ENCODE measurements at places on chromosomes 4 and X.

DNA sequence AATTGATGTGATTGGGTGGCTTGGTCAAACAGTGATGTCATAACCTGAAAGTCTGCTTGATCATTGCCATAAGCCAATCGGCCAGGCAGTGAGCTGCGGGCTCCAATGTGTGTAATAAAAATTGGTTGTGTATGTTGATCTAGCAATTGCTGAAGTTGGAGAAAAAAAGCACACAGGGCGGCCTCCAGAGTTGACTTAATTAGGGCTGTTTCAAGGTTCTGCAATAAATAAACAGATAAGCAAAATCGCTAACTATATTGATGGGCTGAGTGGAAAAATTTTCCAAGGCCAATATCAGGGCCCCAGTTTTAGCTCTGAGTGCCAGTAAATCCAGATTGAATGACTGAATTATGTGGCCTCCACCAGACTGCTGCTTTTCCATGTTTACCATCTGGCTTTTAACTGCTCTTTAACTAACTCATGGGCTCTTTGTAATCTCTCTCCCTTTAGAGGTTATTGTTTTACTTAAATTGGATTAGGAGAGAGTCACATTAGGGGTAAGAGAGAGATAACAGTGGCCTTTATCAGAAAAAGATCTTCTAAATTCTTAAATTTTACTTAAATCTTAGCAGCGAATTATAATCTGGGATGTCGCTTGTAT is 160.6 kb upstream of the WDFY3 start:
- DNase-seq, result no peak

GRCh38 chrX:45619290-45619689 is 418.6 kb upstream of the DIPK2B start:
- DNase-seq, result no peak

DNA sequence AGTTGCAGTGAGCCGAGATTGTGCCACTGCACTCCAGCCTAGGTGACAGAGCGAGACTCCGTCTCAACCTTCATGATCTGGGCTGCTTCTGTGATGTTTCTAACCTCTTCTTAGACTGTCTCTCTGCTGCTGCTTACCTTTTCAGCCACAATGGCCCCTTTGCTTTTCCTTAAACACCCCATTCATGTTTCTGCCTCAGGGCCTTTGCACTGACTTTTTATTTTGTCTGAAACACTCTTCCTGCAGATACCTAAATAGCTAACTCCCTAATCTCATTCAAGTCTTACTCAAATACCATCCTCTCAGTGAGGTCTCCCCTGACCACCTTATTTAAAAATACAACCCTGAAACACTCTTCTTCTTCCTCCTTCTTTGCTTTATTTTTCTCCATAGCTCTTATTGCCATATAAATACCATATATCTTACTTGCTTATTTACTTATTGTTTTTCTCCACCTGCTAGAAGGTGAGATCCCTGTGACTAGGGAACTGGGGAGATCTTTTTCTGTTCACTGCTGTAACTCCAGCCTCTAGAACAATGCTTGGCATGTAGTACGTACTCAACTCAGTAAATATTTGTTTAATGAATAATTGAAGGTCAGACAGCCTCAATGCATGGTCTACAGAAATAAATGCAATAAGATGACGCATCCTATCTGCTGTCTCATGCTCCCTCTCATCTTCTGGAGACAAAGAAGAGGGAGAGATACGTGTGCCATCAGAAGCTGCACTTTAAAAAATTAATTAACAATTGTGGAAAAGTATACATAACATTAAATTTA is 43.8 kb upstream of the SETD7 start:
- peak; percentile 86 for DNase-seq

- no peak for DNase-seq
Observed at GRCh38 chr4:150402871-150403272, 179.1 kb upstream of the MAB21L2 start.

DNA sequence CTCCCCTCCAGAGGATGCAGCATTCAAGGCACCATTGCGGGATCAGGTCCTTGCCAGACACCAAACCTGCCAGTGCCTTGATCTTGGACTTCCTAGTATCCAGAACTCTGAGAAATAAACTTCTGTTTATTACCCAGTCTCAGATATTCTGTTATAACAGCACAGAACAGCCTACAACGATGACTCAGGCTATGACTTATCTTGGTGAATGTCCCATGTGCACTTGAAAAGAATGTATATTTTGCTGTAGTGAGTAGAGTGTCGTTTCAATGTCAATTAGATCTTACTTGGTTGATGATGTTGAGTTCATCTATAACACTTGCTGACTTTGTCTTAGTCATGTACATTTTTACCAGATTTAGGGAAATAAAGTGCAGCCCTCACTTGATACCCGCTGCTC is 34.5 kb upstream of the PGRMC1 start:
- no peak for DNase-seq

DNA sequence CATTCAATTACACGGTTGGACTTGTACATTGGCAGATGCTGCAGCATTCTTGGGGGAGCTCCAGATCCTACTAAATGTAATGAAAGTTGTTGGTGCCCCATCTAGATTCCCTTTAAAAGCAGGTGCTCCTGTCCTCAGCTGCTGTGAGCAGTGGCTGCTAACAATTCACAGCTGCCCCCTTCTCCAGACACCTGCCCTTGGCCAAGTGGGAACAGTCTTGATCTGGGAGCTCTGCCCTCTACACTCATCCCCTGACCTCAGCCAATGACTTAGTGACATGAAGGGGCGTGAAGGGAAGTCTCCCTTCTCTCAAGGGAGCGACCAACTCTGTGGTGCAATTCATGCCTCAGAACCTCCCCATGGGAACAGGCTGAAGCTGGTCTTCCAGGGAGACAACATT is 125.7 kb downstream of the EIF4E start:
- DNase-seq, result no peak

DNA sequence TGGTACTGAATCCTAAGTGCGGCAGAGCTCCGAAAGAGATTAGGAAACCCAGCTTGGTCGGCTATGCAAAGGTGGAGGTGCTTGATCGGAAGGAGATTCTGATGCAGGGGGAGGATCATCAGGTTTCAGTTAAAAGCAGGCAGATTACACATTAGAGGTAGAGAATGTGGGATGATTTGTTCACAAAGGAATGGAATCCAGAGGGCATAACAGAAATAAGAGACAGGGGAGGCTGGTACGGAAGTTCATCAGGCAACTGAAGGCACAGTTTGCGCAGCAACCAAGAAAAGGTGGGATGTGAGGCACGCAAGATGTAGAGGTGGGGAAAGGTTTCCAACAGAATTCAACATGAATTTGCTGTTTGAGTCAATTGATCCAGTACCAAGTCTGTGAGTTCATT is 424 bp upstream of the ZNF330 start:
- DNase-seq, result no peak

- DNase-seq, result no peak
Observed at GRCh38 chr4:86653237-86653865, 59.2 kb downstream of the PTPN13 start.

- no peak for DNase-seq
Observed at GRCh38 chr4:78222575-78223186, 165.6 kb downstream of the FRAS1 start.

DNA sequence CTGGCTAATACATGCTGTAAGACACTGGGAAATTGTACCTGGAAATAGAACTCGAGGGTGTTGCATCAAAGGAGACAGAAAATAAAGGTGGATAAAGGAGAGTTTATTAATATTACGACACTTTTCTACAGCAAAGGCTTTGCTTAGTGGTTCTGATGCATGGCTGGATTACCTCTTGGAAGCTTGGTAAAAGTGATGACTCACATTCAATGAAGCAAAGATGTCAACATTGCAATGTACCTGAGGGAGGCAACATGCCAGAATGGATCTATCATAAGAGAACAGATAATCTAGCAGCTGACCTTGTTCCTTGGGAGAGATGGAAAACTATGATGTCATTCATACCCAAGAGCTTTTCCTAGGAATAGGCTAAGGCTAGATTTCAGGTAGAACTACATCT is 735.1 kb upstream of the DIAPH2 start:
- DNase-seq, result peak; percentile 36

- no peak for DNase-seq
Observed at GRCh38 chr4:106273831-106274230, 42.2 kb downstream of the TBCK start.

DNA sequence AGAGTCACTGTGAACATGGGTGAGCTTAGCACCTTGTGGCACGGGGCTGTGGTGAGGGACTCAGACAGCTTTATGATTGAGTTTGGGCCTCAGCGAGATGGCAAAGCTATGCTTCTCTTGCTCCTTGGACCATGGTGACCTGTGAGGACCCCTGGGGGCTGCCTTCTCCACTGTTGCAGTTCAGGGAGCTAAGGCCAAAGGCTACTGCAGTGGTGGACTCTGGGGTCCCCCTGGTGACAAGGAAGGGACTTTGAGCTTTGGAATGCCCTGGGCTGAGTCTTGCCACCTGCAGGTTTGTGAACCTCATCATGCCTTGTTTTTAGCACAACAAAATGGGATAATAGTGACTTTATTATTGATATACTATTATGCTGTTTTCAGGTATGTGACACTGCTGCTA is 36.5 kb downstream of the TBL1X start:
- DNase-seq, result no peak

DNA sequence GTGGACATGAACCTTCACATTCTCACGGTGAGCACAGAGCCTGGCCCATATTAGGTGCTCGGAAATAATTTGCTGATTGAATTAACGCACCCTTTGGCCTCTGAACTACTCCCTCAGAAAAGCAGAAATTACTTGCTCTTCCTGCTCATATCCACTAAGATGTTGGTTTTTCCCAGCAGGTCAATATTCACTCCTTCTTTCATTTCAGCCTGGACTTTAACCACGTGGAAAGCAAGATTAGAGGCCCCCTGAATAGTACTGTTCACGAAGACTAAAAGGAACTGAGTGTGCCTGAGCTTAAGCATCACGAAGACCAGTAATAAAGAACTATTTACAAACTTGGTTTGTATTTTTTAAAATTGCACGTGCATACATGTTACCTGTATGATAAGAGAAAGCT is 9.9 kb downstream of the MTNR1A start:
- no peak for DNase-seq

GRCh38 chr4:108377021-108377420 is 208.3 kb upstream of the LEF1 start:
- no peak for DNase-seq

Measured in epithelial cell of prostate (primary cell).